ENCODE measurements at places on chromosomes 13 and 19. TPM values are rescaled to one million over a fixed set of nuclear protein-coding genes. Genes with fewer than 3 reads are reported as not detected.

Gene GNG8
- not detected for total RNA-seq

Gene HCST
- total RNA-seq: 2.0 TPM

Gene SDHAF1
- total RNA-seq: 7.8 TPM

Gene GRIK5
- total RNA-seq: 3.5 TPM

Gene CEACAM5
- total RNA-seq: not detected

Gene ZNF69
- 7.1 TPM for total RNA-seq

Gene PRR36
- total RNA-seq: under 0.01 TPM

Gene FOXA3
- not detected for total RNA-seq

All from fibroblast of lung (primary cell).